Stimulated activated effector memory CD8-positive, alpha-beta T cell treated with anti-CD3 and anti-CD28 coated beads, Interleukin-12 subunit alpha, Interleukin-12 subunit beta, amount 100 ng/mL, for 72 hours (primary cell): ENCODE measurements at places on chromosomes 6 and 20.
A peak's percentile ranks its signal among the peaks of the same experiment; 100 is the strongest.

- DNase-seq: no peak
These were observed 579.0 kb upstream of the BTBD3 start for GRCh38 chr20:11338496-11339306.

DNA sequence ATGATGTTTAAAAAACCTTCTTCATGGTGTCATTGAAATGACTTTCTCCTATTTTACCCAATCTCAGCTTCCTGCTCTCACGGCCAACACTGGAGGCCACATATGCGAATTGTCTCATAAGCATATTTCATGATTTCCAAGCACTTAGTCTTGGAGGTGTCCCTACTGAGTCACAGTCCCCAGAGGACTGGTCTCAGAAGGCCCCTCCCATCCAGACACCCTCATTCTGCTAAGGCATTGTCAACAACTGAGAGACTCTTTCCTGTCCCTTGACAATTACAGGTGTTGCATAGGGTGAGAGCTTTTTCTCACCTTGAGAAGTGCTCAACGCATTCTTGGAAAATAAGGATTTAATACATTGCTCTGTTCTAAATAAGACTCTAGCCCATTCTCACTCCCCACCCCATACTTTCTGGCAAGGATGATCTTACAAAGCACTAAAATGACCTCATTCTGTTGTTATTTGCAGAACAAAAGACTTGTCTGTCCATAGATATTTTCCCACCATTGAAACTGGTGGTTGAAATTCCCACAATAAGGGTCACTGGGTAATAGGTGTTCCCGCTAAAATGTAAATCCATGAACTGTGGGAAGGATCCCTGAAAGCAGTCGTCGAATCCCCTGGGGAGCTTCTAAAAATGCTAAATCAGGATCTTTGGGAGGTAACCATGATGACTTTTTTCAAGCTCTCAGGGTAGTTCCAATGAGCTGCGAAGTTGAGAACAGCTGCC, 32.3 kb upstream of the SLC22A23 start:
- no peak for DNase-seq

GRCh38 chr6:37011656-37012378, 6.4 kb downstream of the FGD2 start:
- no peak for DNase-seq

- no peak for DNase-seq
These were observed 636.0 kb downstream of the MMUT start for GRCh38 chr6:48826901-48827701.

GRCh38 chr20:57843941-57844625, 134.3 kb upstream of the PMEPA1 start:
- no peak for DNase-seq

- DNase-seq: no peak
These were observed 6.9 kb upstream of the DAAM2 start for GRCh38 chr6:39785281-39785680.

- DNase-seq: no peak
These were observed 6.0 kb downstream of the MMP9 start for GRCh38 chr20:46014517-46015396.

DNA sequence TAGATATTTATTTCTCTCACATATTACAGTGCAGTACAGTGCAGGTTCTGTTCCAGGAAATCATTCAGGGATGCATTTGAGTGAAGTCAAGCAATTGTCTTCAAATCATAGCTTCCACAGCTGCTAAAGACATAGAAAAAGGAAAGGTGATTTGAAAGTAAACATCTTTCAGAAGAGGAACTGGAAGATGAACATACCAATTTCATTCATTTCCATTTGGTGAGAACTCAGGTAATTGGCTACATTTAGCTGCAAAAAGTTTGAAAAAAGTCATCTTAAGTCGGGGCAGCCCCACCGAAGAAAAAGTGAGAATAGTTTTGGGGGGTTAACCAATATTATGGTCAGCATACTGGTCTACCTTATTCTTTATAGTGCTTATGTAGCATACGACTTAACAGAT, 61.4 kb upstream of the IL20RA start:
- DNase-seq: no peak

- DNase-seq: no peak
These were observed 92.7 kb upstream of the GLP1R start for GRCh38 chr6:38955861-38956260.

- peak; percentile 53 for DNase-seq
These were observed 15.0 kb downstream of the ZNF217 start for GRCh38 chr20:53578492-53579222.

DNA sequence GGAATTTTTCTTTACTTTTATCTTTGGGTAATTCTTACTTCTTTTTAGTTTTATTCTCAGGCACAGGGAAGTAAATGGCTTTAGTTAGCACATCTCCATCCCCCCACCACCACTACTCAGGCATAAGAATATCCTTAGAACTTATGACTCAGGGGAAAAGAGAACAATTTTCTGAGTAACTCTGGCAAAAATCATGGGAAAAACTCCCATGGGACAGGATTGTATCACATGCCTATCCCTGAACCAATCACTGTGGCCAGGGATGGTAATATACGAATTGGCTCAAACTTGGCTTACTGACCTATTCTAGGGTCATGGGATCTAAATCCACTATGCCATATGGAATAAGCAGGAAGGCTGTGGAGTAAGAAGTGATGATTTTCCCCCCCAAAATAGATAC, 339.1 kb downstream of the BTBD3 start:
- DNase-seq: no peak

DNA sequence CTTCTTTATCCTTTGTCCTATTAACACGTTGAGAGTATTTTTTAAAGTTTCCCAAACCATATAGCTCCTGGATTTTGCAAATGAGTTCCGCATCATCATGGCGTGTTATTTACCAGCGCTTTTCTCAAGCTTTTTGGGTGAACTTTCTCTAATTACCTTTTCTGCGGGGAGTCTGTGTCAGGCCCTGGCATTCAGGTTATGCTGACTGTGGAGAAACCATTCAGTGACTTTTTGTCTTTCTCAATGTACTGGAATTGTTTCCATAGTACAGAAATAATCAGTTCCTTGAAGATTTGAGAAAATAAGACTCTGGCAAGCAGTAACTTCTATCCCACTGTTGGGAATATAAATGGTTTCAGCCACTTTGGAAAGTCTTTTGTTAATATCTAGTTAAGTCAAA, 115.3 kb downstream of the CDH26 start:
- no peak for DNase-seq

GRCh38 chr20:54262671-54263070, 54.8 kb downstream of the PFDN4 start:
- DNase-seq: no peak

- DNase-seq: no peak
These were observed 27.8 kb upstream of the TLDC2 start for GRCh38 chr20:36848078-36848660.

GRCh38 chr20:44475372-44475693, 341 bp upstream of the TTPAL start:
- DNase-seq: no peak

DNA sequence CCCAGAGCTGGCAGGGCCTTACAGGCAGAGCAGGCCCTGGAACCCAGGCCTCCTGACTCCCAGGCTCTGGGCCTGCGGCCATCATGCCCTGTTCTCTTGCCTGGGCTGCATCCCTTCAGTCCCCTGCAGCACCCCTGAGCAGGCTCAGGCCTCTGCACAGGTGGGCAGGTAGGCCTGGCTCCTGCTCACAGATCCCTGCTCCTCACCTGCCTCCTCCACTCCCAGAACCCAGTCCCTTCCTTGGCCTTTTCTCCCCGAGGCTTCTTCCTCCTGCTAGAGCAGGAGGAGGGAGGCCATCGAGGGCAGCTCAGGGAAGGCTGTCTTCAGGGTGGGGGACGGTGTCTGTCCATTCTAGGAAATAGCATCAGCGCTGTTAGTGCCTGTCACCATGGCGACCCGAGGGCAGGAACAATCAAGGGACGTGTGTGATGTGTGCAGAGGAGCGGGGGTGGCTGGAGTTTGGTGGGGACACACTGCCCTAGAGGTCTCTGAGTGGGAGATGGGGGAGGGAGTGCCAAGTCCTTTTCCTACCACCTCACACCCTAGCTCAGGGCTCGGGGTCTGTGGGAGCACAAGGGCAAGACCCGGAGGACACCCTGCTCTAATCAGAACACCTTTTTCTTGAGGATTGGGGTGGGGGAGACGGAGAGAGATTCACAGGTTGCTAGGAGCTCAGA, 26.6 kb downstream of the GLP1R start:
- no peak for DNase-seq

DNA sequence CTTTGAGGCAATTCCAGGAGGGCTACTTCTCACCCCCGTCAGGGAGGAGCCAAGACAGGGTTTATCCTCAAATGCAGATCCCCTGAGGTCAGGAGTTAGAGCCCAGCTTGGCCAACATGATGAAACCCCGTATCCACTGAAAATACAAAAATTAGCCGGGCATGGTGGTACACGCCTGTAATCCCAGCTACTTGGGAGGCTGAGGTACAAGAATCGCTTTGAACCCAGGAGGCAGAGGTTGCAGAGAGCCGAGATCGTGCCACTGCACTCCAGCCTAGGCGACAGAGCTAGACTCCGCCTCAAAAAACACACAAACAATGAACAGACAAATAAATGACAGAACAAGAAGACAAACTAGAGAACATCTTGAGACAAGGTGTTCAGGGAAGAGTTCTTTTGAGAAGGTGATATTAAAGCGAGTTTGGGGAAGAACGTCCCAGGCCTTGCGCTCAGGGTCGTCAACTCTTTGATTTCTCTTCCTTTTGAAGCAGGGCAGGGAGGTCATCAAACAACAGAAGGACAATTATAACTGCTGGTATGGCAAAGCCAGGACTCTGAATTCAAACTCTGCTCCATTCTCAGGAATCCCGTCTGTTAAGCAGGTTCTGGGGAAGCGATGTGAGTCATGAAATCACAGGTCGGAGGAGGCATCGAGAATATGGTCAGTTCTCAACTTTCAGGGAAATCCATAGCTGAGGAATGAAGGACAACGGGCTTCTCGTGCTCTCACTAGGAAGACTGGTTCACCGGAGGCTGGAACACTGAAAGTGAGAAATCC, 1.4 kb upstream of the RALY start:
- DNase-seq: no peak

GRCh38 chr6:139395891-139396301, 21.4 kb upstream of the CITED2 start:
- no peak for DNase-seq

- no peak for DNase-seq
These were observed 428.1 kb upstream of the NOX3 start for GRCh38 chr6:155883741-155884140.

- no peak for DNase-seq
These were observed 10.1 kb upstream of the CALHM6 start for GRCh38 chr6:116450769-116451740.

DNA sequence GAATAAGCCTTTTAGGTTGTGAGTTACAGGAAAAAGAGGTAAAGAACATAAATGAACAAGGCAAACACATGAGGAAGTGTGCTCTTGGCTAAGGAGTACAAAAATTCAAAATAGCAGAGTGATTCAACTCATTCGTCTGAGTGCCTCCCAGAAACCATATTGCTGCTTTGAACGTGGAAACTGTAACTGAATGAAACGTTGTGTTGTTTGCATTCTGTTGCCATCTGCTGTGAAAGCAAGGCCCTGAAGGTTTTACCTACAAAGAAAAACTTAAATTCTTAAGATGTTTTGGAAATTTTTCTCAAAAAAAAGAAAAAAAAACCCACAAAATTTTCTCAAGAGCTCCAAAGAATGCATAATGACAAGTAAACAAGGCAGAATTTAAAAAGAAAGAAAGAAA, 375.4 kb upstream of the HS3ST5 start:
- DNase-seq: no peak

DNA sequence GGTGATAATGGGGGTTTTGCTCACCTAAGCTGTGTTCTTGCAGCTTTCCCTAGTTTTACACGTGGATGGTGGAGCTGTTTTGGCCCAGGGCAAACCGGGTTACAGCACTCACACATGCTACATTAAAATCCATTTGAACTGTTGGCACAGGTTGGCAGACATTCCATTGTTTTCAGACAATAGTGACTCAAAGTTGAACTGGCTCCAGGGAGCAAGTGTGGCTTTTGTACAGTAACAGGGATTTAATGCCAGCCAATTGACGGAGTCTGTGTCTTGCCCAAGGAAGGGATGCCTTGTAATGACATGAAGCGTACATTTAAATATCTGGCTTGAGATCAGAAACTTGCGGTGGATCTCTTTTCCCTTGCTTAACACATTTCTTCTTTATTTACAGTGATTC, 183.1 kb downstream of the DTNBP1 start:
- DNase-seq: no peak

GRCh38 chr6:38493931-38494547, 145.7 kb downstream of the BTBD9 start:
- peak; percentile 92 for DNase-seq

DNA sequence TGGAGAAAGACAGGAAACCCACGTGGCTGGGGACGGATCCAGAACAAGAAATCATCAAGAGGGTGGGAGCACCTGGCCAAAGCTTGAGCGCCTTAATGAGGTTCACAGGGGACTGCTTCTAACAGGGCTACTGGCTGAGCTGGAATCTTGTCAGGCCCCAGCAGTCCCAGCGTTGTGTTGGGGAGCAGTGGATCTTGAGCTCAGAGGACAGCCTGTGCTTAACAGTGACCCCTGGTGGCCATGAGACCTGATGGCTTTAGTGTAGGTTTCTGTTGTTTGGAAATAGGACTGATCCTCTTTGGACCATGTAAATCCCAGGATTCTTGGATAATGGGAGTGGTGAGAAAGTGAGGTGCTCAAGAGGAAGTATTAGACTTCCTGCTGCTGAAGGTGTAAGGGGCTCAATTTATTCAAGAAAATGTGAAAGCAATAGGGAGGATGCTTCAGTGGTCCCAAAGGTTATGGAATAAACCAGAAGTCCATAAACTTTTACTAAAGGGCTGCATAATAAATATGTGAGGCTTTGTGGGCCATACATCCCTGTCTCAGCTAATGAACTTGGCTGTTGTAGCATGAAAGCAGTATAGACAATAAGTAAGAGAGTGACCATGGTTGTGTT, 216.2 kb downstream of the NFATC2 start:
- DNase-seq: no peak

- no peak for DNase-seq
These were observed 333.4 kb downstream of the BCKDHB start for GRCh38 chr6:80439721-80440470.

DNA sequence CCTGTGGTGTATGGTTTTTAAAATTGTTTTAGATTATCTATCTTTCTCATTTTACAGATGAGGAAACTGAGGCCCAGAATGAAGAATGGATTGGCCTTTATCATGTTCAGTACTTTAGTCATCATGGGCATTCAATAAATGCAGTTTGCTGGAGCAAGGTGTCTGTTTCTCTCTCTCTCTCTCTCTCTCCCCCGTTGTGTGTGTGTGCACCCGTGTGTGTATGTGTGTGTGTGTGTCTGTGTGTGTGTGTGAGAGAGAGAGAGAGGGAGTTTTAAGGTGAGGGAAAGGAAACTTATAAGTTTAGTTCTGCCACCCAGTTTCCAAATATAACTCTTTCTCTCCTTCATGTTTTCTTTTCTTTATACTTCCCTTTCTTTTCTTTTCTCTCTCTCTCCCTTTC, 62.4 kb downstream of the CTNNBL1 start:
- no peak for DNase-seq

DNA sequence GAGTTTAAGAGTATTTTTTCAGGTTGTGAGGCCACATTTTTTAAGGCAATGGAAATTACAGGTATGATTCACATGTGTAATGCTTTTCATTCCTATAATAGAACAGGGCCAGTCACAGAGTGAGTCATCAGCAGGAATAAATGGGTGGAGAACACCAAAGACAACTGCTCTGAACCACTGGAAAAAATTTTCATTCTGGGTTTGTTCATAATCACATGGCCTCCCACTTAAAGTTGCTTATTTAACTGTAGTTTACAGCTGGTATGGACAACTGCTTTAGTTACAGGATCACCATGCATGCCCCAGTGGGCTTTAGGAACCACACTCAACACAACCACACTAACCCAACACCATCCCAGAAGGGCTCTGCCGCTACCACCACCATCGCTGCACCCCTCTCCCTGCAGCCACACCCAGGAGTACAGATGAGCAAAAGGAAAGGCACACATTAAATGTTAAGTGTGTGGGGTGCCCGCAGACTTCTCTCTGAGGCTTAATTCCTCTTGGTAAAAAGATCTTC, 107.0 kb upstream of the DST start:
- no peak for DNase-seq
